ENCODE measurements at places on chromosomes 5 and 9. TPM values are rescaled to one million over a fixed set of nuclear protein-coding genes. Genes with fewer than 3 reads are reported as not detected.

DNA sequence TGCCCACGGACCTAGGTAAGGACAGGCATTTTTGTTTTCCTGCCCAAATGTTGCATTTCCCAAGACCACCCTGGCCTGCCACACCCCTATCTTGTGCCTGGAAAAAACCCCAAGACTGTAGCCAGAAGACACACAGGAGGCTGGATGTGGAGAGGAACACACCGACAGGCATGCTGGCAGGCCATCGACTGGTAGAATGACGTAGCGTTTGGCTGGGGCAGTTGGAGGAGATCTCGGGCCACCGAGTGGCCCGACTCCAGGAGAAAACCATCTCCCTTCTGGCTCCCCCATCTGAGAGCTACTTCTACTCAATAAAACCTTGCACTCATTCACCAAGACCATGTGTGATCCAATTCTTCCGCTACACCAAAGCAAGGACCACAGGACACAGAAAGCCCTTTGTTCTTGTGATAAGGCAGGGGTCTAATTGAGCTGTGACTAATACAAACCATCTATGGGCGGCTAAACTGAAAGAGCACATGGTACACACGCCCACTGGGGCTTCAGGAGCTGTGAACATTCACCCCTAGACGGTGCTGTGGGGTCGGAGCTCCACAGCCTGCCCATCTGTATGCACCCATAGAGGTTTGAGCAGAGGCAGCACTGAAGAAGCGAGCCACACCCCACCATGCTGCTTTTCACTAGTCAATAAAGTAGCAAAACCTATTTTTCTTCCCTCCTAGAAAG, 38.9 kb upstream of the N4BP3 start:
- DNase-seq, result no peak

- DNase-seq, result no peak
Measured at GRCh38 chr9:130480673-130481072, 35.9 kb downstream of the ASS1 start.

GRCh38 chr5:72093217-72093616, 14.1 kb upstream of the MAP1B start:
- no peak for DNase-seq

DNA sequence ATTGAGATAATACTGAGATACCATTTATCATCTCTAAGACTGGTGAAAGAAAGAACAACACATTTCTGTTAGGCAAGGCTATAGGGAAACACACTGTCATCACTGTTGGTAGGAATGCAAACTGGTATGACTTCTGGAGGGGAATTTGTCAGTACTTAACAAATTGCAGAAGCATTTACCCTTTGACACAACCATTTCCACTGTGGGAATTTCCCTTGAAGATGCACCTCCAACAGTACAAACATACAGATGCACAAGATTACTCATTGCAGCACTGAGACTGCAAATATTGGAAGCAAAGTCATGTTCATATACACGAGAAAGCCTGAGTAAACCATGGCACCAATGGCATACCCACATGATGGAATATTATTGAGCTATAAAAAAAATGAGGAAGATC, 17.6 kb downstream of the GM2A start:
- DNase-seq, result no peak

DNA sequence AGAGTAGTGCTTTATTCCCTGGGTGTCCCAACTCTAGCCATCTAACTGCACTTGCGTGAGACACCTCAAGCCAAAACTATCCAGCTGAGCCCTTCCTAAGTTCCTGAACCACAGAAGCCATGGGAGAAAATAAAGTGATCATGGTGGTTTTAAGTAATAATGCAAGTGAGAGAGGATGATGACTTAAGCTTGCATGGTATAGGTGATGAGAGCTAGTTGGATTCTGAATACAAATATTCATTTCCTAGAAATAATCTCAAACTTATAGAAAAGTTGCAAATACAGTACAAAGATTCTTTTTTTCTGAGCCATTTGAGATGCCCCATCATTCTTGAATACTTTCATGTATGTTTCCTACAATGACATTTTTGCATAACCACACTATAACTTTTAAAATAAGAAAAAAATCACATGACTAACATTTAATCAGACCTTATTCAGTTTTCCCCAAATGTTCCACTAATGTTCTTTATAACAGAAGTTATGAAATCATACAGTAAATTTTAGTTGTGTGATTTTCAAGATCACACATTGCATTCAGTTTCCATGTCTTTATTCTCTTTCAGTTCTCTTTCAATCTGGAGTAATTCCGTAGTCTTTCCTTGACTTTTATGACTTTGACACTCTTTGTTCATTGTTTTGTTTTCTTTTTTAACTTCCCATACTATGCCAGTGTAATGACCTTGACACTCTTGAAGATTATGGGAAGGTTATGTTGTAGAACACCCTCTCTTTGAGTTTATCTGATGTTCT, 5.5 kb upstream of the AK3 start:
- DNase-seq, result no peak

GRCh38 chr9:124482431-124483031, 24.7 kb downstream of the NR5A1 start:
- DNase-seq, result no peak

The OLFML2A gene
- total RNA-seq, result 16.7 TPM

The P4HA2 gene
- 30.3 TPM for total RNA-seq

The IL7R gene
- total RNA-seq, result 5.6 TPM

All from suprapubic skin (tissue), 4 donors.